ENCODE measurements at places on chromosomes 1 and 21. TPM values are rescaled to one million over a fixed set of nuclear protein-coding genes. Genes with fewer than 3 reads are reported as not detected.

Gene LCE6A
- total RNA-seq = not detected

Gene KRTAP19-1
- not detected for total RNA-seq

DNA sequence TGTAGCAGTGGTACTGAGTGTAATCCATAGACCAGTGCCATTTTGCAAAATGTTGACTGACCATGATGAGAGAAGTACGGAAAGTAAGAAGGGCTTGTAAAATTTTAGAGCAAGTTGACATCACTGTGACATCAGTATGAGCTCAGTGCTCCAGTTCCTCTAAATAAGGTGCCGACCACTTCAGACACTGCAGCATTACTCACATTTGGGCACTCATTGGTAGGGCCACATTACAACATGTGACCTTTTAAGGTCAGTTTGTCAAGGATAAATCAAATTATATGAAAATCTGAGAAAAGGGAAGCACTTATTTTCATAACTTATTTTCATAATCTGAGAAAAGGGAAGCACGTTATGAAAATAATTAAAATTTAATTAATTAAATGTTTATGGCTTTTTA, 128.0 kb upstream of the ERG start:
- DNase-seq = no peak

GRCh38 chr1:28804071-28804470, 7.9 kb upstream of the OPRD1 start:
- DNase-seq = no peak

- no peak for DNase-seq
Measured at GRCh38 chr1:208534599-208534897, 290.4 kb upstream of the PLXNA2 start.

GRCh38 chr1:18575620-18576019, 55.0 kb upstream of the PAX7 start:
- no peak for DNase-seq

DNA sequence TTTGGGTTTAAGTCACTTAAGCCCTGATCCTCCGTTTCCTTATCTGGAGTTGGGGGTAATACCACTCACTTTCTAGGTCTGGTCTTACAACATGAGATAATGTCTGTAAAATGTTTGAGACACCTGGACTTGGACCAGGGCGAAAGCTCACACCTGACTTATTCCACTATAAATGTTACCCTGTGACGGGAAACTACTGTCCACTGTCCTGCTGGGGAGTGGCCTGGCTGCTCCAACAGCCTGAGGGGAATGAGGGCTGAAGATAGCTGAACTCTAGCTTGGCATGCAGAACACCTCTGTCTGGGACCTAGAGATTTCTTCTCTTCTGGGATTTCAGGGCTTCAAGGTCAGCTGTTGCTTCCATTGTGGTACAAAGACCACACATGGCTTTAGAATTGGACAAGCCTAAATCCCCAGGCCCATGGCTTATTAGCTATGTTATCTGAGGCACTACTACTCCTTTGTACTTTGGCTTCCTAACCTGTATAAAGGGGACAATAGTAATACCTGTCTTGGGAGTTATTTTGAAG, 9.5 kb upstream of the A3GALT2 start:
- no peak for DNase-seq
